ENCODE measurements at places on chromosomes 6 and 20.

DNA sequence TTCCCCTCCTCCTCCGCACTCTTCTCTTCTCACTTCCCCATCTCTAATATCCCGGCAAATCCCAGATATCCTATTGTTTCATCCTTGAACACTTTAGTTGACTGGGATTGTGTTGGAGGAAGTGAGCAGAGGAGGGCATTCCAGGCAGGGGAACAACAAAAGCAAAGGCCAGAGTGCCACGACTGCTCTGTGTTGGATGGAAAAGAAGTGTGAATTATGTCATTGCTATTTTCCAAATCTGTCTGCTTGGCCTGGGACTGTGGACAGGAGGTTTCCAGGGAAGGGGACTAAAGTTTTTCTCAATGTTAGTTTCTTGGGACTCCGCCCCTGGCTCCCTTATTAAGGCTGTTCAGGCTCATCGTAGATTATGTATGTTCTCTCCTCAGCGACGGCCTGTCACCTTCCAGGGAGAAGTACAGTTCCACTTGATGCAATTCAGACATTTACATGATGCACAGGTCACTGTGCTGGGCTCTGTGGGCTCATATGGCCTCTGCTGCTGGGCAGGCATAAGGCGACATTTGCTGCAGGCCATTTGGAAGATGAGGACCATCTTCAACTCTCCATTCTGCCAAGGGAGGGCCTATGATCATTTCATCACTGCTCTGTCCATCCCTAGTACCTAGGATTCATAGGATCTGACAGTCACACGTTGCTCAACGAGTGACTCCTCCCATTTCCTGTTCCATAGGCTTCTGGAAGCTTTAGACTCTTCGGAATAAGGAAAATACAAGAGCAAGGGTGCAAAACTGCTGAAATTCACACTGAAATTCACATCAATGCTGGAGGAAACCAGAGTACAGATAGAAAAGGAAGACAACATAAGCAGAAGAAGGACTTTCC is 99.1 kb upstream of the KCNK16 start:
- DNase-seq, result no peak

DNA sequence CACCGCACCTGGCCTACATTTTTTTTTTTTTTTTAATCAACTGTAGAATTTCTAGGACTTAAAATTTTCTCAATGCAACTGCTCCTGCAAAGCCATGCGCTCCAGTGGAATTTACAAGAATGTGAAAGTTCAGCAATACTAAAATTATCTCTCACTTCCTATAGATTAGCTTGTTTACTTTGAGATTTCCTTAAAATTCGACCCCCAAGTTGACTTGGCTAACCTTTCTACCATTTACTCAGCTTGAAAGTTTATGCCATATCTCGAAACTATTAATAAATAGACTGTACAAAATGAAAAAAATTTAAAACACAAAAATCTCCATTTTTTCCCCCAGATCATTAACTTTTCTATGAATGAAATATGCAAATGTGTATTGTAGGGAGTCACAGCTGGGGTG is 64.3 kb downstream of the ZBTB2 start:
- no peak for DNase-seq

DNA sequence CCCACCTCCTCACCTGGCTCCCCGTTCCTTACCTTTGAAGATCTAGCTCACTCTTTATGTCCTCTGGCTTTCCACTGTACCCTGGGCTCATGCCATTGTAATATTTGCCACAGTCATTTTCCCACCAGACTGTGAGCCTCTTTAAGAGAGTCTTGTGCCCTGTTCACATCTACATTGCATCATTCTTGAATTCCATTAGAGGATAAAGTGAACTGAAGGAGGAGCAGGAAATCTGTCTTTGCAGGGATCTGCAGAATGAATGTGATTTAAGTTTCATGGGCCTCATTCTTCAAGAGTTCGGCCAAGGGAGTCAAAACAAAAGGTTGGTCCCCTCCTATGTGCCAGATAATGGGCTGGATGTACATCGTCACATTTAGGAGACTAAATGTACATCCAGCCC is 272.6 kb upstream of the CITED2 start:
- DNase-seq, result no peak

GRCh38 chr20:10657453-10657852 is 16.3 kb downstream of the JAG1 start:
- DNase-seq, result no peak

DNA sequence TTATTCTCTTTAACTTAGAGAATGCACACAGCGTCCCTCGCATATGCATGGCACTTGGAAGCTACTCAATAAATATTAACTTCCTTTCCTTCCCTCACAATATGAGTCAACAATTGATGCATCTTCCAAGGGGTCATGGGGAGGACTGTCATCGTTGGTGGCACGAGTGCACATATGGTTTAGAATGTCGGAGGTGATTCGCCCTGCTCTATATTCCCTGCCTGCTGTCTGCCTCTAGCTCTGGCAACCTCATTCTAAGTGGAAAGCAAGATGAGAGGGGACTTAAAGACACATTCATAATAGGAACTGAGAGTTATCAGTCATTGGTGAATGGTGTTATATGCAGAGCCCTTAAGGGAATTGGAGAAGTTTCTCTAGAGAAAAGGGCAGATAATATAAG is 44.6 kb downstream of the MAK start:
- DNase-seq, result no peak

DNA sequence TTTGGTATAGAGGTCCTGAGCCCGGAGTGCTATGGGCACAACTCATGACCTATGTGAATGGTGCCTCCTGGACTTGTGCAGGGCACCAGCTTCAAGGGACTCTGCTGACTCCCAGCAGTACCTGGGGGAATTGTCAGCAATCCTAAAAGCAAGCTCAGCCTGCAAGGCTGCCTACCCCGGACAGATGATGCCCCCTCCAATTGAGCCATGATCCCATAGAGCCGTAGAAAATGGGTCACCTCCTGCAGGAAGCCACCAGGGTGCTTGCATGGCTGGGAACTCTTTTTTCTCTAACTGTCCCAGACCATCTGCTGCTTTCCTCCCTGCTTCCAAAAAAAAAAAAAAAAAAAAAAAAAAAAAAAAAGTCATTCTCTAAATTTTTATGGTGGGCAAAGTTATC is 12.9 kb upstream of the PRND start:
- no peak for DNase-seq

GRCh38 chr20:44518248-44518647 is 3.6 kb downstream of the SERINC3 start:
- no peak for DNase-seq

DNA sequence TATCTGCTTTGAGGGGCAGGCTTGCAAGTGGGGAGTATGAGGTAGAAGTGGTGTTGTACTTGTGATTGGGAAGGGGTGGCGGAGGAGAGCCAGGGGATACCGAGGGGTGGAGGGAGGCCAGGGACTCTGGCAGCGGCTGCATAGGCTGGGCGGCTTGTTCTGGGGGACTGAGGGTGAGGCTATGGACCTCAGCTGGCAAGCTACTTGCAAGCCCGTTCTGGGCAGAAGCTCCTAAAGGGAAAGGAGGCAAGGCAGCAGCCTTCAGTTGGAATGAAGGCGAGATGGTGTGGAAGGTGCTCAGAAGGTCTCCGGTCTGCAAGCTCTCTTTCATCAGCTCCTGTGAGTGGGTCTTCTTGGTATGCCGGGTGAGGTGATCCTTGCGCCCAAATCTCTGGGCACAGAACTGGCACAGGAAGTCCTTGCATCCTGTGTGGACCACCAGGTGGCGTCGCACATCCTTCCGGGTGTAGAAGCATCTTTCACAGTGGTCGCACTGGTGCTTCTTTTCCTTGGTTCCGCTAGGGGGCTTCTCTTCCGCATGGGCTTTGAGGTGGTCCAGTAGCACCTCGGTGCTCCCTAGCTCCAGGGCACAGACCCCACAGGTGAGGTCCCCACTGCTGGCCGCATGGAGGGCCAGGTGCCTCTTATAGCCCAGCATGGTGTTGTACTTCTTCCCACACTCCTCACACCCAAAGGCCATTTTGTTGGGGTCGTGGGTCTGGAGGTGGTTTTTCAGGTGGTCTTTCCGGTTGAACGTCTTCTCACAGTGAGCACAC is 66.0 kb downstream of the PLAGL1 start:
- DNase-seq, result peak; percentile 51

DNA sequence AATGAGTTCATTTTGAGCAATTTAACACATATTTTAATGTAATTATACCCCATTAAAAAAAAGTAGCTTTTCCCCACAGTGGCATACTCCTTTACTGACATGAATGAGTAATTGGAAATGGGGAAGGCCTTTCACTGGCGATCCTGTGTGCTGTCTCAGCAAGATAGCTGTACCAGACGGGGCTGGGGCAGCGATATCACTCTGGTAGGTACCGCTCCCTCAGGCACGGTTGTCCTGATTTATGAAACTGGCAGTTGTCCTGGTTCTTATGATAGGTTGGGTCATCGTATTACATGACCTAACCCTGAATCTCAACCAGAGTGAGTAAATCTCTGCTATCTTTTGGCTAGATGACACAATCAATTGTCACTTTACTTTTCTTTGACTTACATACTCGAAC is 355.0 kb upstream of the MAP3K7 start:
- no peak for DNase-seq

DNA sequence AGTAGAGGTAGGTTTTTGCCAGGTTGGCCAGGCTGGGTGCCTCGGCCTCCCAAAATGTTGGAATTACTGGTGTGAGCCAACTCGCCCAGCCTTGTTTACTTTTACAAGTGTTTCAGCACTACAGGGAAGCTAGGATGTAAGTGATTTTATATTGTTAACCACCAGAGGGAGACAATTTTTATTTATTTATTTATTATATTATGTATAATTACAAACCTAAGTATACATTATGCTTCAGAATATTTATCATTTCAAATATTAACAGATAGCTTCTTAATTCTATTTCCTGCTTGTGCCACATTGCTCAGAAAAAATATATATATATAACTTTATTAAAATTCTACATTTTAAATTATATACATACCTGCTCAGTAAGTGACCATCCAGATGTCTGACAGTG is 9.8 kb downstream of the MMUT start:
- no peak for DNase-seq

DNA sequence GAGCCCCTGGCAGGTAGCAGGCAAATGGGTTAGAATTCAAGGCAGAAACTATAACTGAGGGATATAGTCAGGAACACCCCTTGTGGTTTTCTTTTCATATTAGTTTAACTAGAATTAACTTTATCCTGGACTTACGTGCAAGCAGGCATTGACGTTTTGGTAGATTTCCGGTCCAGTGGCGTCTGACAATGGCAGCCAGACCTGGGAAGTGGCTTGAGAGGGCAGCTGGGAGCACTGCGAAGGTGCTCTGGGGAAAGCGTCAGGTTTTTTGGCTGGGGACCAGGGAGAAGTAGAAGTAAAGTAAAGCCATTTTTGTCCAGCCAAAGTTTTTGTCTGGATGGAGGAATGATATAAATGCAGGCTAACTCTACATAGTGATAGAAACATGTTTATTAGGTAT is 8.4 kb upstream of the ACSS1 start:
- no peak for DNase-seq

- DNase-seq, result no peak
These were observed 33.6 kb downstream of the KCNB1 start for GRCh38 chr20:49448917-49449316.

- DNase-seq, result no peak
These were observed 44.5 kb upstream of the EZR start for GRCh38 chr6:158863646-158864045.

All from CD4-positive, alpha-beta T cell treated with Interleukin-10 for 1 hour (primary cell).